SK-N-SH (cell line): ENCODE measurements at places on chromosomes 4 and X. TPM values are rescaled to one million over a fixed set of nuclear protein-coding genes. Genes with fewer than 3 reads are reported as not detected.

DNA sequence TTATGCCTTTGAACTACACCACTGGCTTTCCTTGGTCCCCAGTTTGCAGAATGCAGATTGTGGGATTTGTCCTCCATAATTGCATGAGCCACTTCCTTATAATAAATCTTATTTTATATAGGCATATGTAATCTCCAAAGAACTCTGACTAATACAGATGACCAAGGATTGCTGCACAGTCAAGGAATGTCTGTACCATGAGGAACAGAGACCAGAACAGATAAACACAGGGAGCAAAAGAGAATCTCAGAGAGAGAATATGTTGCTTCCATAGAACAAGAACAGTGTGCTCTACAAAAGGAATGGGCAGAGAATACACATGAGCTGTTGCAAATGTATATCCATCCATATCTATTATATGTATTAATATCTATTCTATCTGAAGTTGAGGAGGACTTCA is 111.1 kb downstream of the ADRA2C start:
- no peak for DNase-seq
- H3K27ac ChIP-seq, result no peak overlapping the region
- no peaks in the 10 kb centered on the region for H3K36me3 ChIP-seq
- H3K4me1 ChIP-seq, result peaks cover 7% of the 10 kb centered on the region; the same call in 1 of the 2 replicates
- no peak overlapping the region for H3K4me3 ChIP-seq

- no peak overlapping the region for H3K27ac ChIP-seq
- DNase-seq, result no peak
- no peak overlapping the region for H3K4me3 ChIP-seq
- peaks cover 7% of the 10 kb centered on the region; the same call in 1 of the 2 replicates for H3K4me1 ChIP-seq
- no peaks in the 10 kb centered on the region for H3K27me3 ChIP-seq
Observed at GRCh38 chr4:3290889-3291321, 1.9 kb upstream of the RGS12 start.

DNA sequence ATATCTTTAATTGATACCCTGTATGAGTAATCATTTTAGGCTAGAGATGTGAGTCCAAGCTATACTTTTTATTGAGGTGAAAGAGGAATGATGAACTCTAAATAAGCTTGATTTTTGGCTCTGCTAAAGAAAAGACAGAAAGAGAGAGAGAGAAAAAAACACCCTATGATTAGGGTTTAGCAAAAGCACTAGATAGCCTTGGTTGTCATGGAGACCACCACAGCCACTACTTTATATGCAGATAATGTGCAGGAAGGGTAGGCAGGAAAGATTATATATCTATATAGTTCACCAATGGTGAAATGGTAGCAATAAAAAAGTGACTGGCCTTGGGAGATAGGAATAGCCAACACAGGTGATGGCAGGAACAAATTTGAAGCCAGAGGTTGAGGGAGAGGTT is 69.9 kb upstream of the CAMK2D start:
- H3K4me1 ChIP-seq, result peaks cover 2% of the 10 kb centered on the region; the same call in 1 of the 2 replicates
- DNase-seq, result no peak
- H3K27me3 ChIP-seq, result no peaks in the 10 kb centered on the region
- H3K27ac ChIP-seq, result no peak overlapping the region
- no peak overlapping the region for H3K4me3 ChIP-seq

MAGEC2 gene
- 1.9 and 2.0 TPM in 2 replicates for polyA plus RNA-seq
